ENCODE measurements at places on chromosomes 7 and 10.

- no peak for DNase-seq
Observed at GRCh38 chr10:29811751-29812427, 177.1 kb upstream of the SVIL start.

DNA sequence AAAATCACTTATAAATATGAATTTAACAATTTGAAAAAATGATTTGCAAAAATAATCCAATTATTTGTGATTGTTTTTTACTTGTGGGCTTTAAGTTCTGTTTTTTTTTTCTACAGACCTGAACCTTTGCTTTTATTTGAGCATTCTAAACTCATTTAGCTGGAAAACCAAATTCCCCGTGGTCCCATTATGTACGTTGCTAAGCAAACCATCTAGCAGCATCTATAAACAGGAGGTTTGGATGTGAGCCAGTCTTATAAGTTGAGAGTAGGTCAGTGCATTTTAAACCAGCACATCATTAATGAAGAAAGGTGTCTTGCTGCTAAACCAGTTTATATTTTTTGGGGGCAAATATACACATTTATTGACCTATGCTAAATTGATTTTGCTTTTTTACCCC is 77.3 kb downstream of the LRRN3 start:
- DNase-seq: peak; percentile 77

GRCh38 chr7:50607524-50608125 is 42.4 kb upstream of the DDC start:
- no peak for DNase-seq

DNA sequence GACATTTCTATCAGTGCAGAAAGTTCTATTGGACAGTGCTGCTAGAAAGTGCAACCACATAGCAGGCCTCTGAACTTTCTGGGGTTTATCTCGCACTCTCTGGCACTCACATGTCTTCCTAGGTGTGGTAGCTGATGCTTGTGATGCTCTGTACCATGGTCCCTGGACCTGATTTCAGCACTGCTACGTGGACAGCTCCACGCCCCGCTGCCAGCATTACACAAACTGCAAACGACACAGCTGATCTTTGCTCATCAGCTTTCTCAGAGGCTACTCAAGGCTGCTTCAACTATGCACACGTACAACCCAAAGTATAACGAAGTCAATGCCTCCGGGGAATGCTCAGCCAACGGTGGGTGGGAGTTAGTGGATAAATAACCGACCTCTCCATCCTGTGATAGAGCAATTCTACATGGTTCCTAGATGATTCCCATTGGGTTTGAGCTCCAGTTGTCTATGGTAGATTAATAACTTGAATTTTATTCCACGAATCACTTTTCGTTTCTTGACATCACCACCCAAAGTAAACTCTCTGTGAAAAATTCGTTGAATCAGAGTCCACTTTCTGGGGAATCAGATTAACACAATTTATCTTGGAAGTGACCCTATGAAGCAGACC is 302.5 kb downstream of the ACTR3B start:
- DNase-seq: no peak

DNA sequence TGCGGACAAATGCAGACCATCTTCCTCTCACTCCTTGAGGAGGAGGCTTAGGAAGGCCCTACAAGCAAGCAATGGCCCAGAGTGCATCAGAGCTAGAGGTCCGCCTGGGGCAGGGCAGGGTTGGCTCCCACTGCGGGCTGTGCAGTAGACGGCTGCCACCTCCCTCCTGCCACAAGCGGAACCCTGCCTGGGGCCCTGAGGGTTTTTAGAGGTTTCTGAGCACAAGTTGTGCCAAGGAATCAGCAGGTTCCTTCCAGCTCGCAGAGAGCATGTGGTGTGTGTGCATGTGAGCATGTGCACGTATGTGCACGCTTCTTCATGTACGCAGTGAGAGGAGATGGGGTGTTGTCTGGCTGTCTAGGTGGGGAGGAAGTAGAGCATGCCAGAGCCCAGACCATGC is 25.9 kb upstream of the SMARCD3 start:
- DNase-seq: no peak

DNA sequence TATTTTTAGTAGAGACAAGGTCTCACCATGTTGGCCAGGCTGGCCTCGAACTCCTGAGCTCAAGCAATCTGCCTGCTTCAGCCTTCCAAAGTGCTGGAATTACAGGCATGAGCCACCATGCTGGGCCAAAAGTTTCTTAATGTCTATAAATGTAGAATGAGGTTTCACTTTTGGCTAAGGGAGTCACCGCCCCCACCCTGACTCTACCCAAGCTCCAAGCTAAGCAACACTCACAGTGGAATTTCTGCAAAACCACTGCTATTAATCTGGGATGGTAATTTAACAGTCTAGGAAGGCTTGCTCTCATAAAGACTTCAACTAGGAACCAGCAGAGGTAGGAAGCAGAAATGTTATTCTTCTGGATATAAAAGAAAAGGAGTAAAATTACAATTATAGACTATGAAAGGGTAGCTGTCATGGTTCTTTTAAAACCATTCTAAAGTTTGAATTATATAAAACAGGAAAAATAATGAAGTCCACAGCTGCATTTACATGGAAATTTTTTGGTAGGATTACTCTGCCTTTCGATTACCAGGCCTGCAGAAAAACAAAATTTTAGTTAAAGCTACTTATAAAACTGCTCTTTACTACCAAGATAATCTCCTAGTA is 211.6 kb downstream of the SFMBT2 start:
- DNase-seq: no peak

GRCh38 chr7:69817121-69817520 is 218.8 kb downstream of the AUTS2 start:
- no peak for DNase-seq

DNA sequence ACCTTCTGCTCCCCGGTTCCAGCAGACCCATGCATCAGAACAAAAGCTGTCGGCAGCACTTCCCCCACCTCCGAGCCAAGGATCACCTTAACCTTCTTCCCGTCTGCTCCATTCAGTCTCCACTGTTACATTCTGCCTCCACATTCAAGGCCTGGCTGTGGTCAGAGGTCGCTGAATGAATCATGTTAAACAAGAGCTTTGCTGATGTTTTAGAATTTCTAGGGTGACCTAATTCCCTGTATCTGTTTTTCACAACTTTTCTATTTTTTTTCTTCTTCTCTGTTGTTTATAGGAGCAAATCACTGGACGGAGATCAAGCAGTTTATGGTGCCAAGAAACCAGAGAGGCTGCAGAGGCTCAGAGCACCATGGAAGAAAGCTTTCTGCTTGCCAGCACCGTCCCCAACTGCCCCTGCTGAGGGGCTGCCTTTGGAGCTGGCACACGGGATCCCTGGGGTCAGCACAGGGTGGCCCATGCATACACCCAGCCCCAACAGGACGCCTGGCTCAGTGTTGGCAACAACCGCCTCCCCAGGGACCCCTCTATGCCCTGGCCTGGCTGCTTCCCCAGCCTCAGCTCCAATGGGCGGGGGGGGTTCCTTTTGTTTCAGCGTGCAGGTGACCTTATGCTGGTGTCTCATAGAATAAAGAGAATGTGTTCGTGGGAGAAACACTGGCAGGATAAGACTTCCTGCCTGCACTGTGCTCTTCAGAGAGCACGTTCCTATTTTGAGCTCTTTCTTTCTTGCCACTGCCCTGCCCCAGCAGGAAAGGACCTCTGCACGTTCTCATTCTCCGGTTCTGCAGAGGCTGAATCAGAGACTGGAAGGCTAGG is 182.7 kb upstream of the LYZL2 start:
- no peak for DNase-seq

- no peak for DNase-seq
Observed at GRCh38 chr7:155484483-155485399, 26.8 kb downstream of the EN2 start.

- peak; percentile 35 for DNase-seq
Observed at GRCh38 chr10:124150807-124151417, 57.5 kb upstream of the CHST15 start.

- no peak for DNase-seq
Observed at GRCh38 chr7:36117203-36117840, 35.7 kb upstream of the EEPD1 start.

GRCh38 chr7:11817111-11817740 is 14.8 kb downstream of the THSD7A start:
- no peak for DNase-seq

- no peak for DNase-seq
Observed at GRCh38 chr10:90222372-90222771, 521.0 kb downstream of the KIF20B start.

DNA sequence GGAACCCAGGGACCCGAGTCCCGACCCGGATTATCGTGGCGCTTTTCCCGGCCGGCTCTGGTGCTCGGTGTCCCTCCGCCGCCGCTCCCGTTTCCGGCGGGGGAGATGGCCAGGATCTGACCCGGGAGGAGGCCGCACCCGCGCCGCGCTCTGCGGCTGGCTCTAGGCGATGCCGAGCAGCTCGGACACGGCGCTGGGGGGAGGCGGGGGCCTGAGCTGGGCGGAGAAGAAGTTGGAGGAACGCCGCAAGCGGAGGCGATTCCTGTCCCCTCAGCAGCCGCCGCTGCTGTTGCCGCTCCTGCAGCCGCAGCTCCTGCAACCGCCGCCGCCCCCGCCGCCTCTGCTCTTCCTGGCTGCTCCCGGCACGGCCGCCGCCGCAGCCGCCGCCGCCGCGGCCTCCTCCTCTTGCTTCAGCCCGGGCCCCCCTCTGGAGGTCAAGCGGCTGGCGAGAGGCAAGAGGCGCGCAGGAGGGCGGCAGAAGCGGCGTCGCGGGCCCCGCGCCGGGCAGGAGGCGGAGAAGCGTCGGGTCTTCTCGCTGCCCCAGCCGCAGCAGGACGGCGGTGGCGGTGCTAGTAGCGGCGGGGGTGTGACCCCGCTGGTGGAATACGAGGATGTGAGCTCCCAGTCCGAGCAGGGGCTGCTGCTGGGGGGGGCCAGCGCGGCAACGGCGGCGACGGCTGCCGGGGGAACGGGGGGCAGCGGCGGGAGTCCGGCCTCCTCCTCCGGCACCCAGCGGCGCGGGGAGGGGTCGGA is 593 bp downstream of the CDK13 start:
- no peak for DNase-seq

- no peak for DNase-seq
Observed at GRCh38 chr10:106795619-106796018, 368.9 kb downstream of the SORCS1 start.

- no peak for DNase-seq
Observed at GRCh38 chr7:155878250-155878649, 66.0 kb upstream of the SHH start.

- no peak for DNase-seq
Observed at GRCh38 chr10:4099202-4099601, 314.2 kb upstream of the KLF6 start.

DNA sequence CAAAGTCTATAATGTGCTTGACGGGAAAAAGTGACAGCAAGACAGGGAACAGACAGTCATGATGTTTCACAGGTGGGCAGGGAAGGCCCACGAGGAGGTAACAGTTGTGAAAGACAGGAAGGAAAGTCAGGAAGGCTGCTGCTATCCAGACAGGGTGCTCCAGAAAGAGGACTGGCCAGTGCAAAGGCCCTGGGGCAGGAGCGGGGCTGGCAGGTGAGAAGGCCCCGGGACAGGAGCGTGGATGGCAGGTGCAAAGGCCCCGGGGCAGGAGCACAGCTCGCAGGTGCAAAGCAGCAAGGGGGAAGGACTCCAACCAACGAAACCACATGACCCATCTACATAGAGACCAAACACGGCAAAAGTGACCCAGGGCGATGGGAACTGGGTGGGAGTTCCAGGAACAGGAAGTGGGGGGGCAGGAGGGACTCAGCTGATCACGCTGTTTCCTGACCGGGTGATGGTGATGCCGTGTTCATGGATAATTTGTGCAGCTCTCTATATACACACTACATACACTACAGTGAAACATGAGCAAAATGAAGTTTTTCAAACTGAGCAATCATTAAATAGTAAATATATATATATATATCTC is 138.2 kb downstream of the MAD1L1 start:
- DNase-seq: no peak

- no peak for DNase-seq
Observed at GRCh38 chr10:100522107-100522801, 2.6 kb upstream of the SEC31B start.

GRCh38 chr10:4263601-4263921 is 478.6 kb upstream of the KLF6 start:
- no peak for DNase-seq

DNA sequence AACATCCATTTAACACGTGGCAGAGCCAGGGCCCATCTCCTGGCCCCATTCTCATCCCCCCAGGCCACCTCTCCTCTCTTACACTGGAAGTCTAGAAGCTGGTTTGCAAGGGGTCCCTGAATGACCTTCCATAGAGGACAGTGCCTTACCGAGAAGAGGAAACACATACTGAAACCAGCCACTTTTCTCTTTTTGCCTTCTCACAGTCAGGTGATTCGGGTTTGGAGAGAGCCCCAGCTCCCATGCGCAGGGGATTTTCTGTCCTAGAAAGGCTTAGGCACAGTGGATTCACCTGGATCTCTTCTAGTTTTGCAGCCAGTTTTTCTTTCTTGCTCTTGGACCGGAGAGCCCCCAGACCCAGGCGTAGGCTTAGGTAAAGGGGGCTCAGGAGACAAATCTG is 334.1 kb upstream of the C7orf33 start:
- DNase-seq: no peak

DNA sequence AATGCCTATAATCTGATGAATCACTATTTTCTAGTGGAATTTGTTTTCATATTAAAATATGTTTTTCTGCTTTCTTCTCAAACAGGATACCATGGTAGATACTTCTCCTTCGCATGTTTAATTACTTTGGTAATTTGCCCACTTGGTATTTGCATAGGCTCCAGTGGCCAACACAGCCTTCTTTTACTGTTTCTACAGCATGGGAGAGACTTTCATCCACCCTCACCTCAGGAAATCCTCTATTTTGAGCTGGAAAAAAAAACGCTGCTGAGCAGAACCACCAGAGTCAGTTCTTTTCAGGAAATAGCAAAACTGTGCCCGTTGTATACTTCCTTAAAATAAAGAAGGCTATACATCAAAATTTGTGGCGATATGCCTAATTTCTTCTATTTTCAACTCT is 213.3 kb downstream of the MDFIC start:
- DNase-seq: no peak

- peak; percentile 81 for DNase-seq
Observed at GRCh38 chr10:123132576-123133477, 2.9 kb upstream of the HMX3 start.

DNA sequence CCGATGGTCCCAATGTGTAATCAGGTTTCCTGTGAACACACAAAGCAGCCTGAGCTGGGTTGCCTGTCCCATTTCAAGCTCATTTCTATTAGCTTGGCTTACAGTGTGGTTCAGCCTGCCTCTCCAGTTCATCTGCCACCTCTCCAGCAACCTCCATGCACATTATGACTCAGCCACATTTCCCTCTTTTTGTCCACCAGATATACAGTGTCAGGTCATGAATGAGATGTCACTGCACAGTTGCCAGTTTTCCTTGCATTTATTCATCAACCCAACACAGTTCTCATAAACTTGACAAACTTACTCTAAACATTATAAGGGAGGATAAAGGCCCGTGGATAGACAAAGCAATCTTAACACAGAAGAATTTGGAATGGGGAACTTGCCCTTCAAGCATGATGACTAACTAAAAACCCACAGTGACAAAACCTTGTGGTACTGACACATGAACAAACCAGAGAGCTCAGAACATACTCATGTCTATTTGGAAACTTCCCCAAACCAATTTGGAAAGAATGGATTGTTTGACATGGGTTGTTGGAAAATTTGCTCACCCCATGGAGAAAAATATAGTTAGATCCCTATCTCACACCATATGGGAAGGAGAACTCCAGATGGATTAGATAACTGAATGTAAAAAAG is 2.5 kb upstream of the CFAP58 start:
- DNase-seq: no peak

All from NCI-H1436 (cell line).